ENCODE measurements at places on chromosomes 16 and 17. TPM values are rescaled to one million over a fixed set of nuclear protein-coding genes. Genes with fewer than 3 reads are reported as not detected.

GRCh38 chr17:75454193-75454592 is 2.2 kb upstream of the TMEM94 start:
- peaks cover 20% of the 10 kb centered on the region for H3K4me1 ChIP-seq
- no peak overlapping the region for H3K4me3 ChIP-seq
- no peak for DNase-seq
- no peaks in the 10 kb centered on the region for H3K27me3 ChIP-seq

DNA sequence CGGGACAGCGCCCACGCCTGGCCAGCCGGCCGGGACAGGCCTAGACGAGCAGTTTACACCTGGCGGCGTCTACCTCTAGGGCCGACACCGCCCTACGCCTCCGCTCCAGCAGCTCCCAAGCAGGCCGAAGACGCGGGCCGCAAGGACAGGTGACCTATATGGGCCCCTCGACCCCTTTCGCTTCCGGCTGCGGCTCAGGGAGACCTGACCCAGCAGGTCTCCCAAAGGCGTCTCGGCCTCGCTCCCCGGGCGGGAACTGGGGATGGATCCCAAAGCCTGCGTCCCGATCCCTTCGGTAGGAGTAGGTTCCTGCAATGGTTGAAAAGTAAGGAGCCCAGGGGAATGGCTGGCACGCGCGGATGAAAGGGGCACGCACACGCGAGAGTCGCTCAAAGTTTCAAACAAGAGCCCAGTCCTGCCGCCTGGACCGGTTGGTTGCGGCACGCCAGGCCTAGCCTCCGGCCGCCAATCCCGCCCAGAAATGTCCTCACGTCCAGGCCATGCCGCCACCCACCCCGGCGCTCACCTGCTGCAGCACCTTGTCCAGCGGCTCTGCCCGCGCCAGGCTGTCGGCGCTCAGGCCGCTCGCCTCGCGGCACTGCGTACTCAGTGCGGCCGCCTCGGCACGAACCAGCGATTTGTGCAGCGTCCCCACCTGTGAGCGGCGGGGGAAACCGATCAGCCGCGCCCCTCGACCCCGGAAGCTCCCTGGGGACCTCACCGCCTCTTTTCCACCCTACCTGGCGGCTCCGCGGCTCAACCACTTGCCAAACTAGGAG is 630 bp downstream of the ESRP2 start:
- H3K27me3 ChIP-seq, result no peaks in the 10 kb centered on the region
- DNase-seq, result no peak
- no peak overlapping the region for H3K27ac ChIP-seq
- peaks cover 20% of the 10 kb centered on the region for H3K4me1 ChIP-seq

DNA sequence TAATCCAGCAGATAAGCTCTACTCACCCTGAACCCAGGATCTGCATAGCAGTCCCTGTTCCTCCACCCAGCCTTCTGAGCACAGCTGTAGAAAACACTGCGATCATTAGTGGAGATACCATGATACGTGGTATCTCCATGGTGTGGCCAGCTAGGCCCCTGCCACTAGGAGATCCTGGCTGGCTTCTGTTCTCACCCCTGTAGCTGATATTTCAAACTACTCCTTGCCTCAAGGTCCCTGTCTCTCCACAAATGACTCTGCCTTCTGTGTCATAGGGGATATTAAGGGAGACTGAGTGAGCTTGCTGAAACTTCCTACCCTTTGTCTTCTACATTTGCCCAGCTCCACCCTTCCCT is 44.3 kb downstream of the ERN1 start:
- no peak for DNase-seq
- no peak overlapping the region for H3K27ac ChIP-seq
- H3K36me3 ChIP-seq, result peaks cover 2% of the 10 kb centered on the region

DNA sequence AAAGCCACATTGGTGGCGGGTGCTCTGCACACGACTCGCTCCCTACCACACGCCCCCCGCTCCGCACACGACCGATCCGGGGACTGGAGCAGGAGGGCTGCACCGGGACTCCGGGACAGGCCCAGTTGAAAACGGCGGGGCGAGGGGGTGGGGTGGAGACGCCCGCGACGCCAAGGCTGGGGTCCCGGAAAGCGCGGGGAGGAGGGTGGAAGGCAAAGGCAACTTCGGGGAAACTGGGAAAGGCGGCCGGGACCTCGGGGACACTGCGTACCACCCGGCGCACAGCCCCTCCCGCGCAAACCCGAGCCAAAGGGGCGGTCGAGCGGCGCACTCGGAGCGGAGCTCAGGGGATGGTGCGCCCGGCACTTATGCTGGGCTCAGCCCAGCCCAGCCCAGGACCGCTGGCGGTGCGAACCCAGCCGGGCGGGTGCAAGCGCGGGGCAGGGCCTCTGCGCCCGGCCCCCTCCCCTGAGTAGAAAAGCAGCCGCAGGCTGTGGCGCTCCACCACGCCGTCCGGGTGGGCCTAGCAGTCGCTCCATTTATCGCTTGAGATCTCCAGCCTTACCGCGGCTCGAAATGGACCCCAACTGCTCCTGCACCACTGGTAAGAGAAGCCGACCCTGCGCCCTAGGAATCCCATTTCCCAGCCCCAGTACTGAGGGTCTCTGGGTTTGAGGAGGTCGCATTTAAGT is at the start of gene MT1M:
MT1M (plus strand) TSS at position 504 of the 692 bp plus-strand sequence; CDS start at position 577, 73 bp downstream.
- peaks cover 30% of the 10 kb centered on the region for H3K4me1 ChIP-seq
- peak within 1 kb of the TSS; percentile 79 for H3K4me3 ChIP-seq

The KRTAP3-1 gene
- not detected for total RNA-seq

The TNFRSF17 gene
- total RNA-seq, result not detected

DNA sequence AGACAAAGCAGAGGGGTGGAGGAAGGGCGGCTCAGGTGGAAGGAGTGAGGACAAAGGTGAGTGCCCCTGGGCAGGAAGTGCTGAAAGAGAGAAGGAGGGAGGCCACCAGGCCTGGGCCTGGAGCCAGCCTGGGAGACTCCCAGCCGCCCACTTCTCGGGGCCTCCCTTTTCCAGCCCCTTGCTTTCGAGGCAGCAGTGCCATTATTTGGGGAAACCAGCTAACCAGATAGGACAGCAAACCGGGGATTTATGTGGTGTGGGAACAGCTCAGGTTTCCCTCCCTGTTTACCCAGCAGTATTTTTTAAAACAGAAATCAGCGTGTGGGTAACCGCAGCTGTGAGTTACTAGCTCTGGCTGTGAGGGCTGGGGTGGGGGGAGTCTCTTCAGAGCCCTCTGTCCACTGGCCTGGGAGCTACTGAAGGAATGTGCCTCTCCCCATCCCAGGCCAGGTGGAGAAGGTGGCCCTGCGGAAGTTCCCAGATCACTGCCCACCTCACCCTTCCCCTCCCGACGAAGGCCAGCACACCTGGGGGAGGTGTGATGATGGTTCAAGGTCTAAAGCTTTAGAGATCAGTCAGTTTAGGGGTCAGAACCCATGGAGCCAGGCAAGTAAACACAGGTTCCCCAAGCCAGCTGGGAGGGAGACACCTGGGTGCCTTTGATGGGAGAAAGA is 8.4 kb upstream of the MEOX1 start:
- no peaks in the 10 kb centered on the region for H3K36me3 ChIP-seq
- no peak for DNase-seq
- H3K4me3 ChIP-seq, result no peak overlapping the region
- peaks cover 5% of the 10 kb centered on the region for H3K27me3 ChIP-seq

GRCh38 chr17:17906418-17907215 is 65.6 kb downstream of the TOM1L2 start:
- peaks cover 42% of the 10 kb centered on the region for H3K4me1 ChIP-seq
- no peak overlapping the region for H3K4me3 ChIP-seq
- H3K36me3 ChIP-seq, result peaks cover 21% of the 10 kb centered on the region
- H3K27ac ChIP-seq, result peak overlapping the region; percentile 48

GRCh38 chr17:57669671-57670529 is 75.2 kb downstream of the CCDC182 start:
- peak; percentile 46 for DNase-seq
- H3K27me3 ChIP-seq, result no peaks in the 10 kb centered on the region
- H3K4me3 ChIP-seq, result no peak overlapping the region
- peaks cover 9% of the 10 kb centered on the region for H3K4me1 ChIP-seq

GRCh38 chr17:76550712-76551615 is 11.1 kb downstream of the PRCD start:
- H3K36me3 ChIP-seq, result peaks cover 3% of the 10 kb centered on the region
- no peak overlapping the region for H3K4me3 ChIP-seq
- H3K27ac ChIP-seq, result peak overlapping the region; percentile 70
- no peak for DNase-seq
- peaks cover 8% of the 10 kb centered on the region for H3K4me1 ChIP-seq
- H3K27me3 ChIP-seq, result no peaks in the 10 kb centered on the region

DNA sequence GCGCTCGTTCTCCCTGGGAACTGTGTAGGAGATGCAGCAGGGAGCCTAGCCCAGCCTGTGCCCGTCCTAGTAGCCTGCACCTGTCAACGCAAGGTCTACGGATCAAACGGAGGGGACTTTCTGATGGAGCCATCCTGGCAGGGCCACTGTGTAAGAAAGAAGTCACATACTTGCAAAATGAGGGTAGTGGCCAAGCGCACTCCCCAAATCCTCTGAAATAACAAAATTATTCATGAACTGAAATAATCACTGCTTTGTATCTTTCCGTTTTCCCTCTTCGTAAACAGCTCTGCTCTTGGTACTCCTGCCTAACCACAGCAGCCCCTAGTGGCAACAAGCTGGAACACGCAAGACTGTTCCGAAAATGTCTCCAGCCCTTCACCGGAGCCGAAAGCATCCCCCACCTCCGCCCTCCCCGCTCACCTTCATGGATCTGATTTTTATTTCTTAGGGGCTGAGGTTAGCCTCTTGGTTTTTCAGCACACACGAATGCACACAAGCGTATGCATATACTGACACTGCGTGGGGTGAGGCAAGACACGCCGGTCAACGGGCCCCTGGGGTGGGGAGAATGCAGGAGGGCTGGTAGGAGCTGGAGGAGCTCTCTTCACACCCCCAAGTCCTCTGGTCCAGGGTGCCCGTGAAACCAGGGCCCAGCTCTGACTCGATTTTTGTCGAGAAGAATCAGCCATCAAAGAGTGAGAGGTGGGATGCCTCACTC is 100.8 kb downstream of the ABCC12 start:
- peaks cover 6% of the 10 kb centered on the region for H3K27me3 ChIP-seq
- peaks cover 27% of the 10 kb centered on the region for H3K4me1 ChIP-seq
- H3K27ac ChIP-seq, result no peak overlapping the region
- H3K4me3 ChIP-seq, result peak overlapping the region; percentile 29

- no peak overlapping the region for H3K27ac ChIP-seq
- peaks cover 25% of the 10 kb centered on the region for H3K4me1 ChIP-seq
- DNase-seq, result no peak
Observed at GRCh38 chr17:82589851-82590180, 58.4 kb downstream of the WDR45B start.

GRCh38 chr16:89700649-89701424 is 668 bp downstream of the SPATA2L start:
- peak overlapping the region; percentile 71 for H3K27ac ChIP-seq
- H3K4me3 ChIP-seq, result peak overlapping the region; percentile 76
- no peaks in the 10 kb centered on the region for H3K27me3 ChIP-seq
- peaks cover 10% of the 10 kb centered on the region for H3K4me1 ChIP-seq
- DNase-seq, result no peak

GRCh38 chr17:8300627-8301242 is 5.5 kb upstream of the SLC25A35 start:
- no peak overlapping the region for H3K4me3 ChIP-seq
- no peak for DNase-seq
- no peaks in the 10 kb centered on the region for H3K36me3 ChIP-seq
- H3K27ac ChIP-seq, result no peak overlapping the region

- H3K36me3 ChIP-seq, result no peaks in the 10 kb centered on the region
- no peak overlapping the region for H3K4me3 ChIP-seq
- DNase-seq, result no peak
- H3K27me3 ChIP-seq, result peaks cover 7% of the 10 kb centered on the region
Observed at GRCh38 chr17:10750210-10750609, 20.4 kb upstream of the TMEM220 start.

- no peaks in the 10 kb centered on the region for H3K36me3 ChIP-seq
- H3K4me1 ChIP-seq, result no peaks in the 10 kb centered on the region
- no peaks in the 10 kb centered on the region for H3K27me3 ChIP-seq
- H3K27ac ChIP-seq, result no peak overlapping the region
- H3K4me3 ChIP-seq, result no peak overlapping the region
Observed at GRCh38 chr17:22233382-22233781, 541.1 kb downstream of the KCNJ18 start.

GRCh38 chr17:51251010-51251409 is 8.8 kb downstream of the MBTD1 start:
- DNase-seq, result no peak
- no peak overlapping the region for H3K4me3 ChIP-seq
- peaks cover 19% of the 10 kb centered on the region for H3K4me1 ChIP-seq
- peaks cover 32% of the 10 kb centered on the region for H3K36me3 ChIP-seq
- peak overlapping the region; percentile 24 for H3K27ac ChIP-seq
- no peaks in the 10 kb centered on the region for H3K27me3 ChIP-seq

GRCh38 chr16:55642611-55643010 is 13.2 kb upstream of the SLC6A2 start:
- H3K27ac ChIP-seq, result no peak overlapping the region
- H3K27me3 ChIP-seq, result peaks cover 23% of the 10 kb centered on the region
- no peaks in the 10 kb centered on the region for H3K4me1 ChIP-seq
- H3K36me3 ChIP-seq, result no peaks in the 10 kb centered on the region
- no peak for DNase-seq
- H3K4me3 ChIP-seq, result no peak overlapping the region

The FAM234A gene
- total RNA-seq, result 171 TPM

GRCh38 chr16:54932737-54933254 is 2.1 kb downstream of the IRX5 start:
- peaks cover 18% of the 10 kb centered on the region for H3K36me3 ChIP-seq
- peaks cover 50% of the 10 kb centered on the region for H3K27me3 ChIP-seq
- peak overlapping the region; percentile 72 for H3K27ac ChIP-seq
- peak; percentile 80 for DNase-seq
- H3K4me3 ChIP-seq, result peak overlapping the region; percentile 81
- peaks cover 41% of the 10 kb centered on the region for H3K4me1 ChIP-seq

DNA sequence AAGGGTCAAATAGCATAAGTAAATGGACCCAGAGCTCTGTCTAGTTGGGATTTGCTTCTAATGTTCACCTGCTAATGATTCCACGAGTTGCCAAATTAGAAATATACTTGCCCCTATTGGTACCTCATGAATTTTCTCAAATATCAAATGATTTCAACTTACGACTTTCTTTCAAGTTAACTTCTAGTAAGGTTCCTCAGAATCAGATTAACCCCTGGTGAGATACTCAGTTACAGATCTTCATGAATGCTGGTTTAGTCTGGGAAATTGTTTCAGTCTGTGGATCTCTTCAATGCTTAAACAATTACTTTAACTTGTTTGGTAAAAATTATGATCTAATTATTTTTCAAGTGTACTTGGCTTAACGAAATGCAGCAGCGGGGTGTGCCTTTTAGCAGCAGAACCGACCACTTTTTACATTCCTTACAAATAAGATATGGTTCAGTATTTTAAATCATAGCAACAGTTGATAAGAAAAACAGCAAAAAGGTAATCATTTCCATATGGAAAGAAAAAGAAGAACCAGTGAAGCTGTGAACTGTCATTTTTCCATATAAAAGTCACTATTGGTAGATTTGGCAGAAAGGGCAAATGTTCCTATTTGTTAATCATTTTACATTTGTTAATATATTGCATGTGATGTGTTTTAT is 34.5 kb downstream of the TUBD1 start:
- H3K27ac ChIP-seq, result peak overlapping the region; percentile 83
- no peak overlapping the region for H3K4me3 ChIP-seq
- DNase-seq, result no peak
- H3K36me3 ChIP-seq, result peaks cover 3% of the 10 kb centered on the region
- H3K27me3 ChIP-seq, result no peaks in the 10 kb centered on the region
- peaks cover 59% of the 10 kb centered on the region for H3K4me1 ChIP-seq

The RHBDL3 gene
- total RNA-seq, result 0.11 TPM

The KRTAP1-1 gene
- total RNA-seq, result not detected

- DNase-seq, result no peak
- H3K27me3 ChIP-seq, result peaks cover 4% of the 10 kb centered on the region
- H3K4me3 ChIP-seq, result no peak overlapping the region
- H3K4me1 ChIP-seq, result no peaks in the 10 kb centered on the region
Observed at GRCh38 chr16:20944861-20945574, 44.4 kb downstream of the LYRM1 start.

The CCL13 gene
- total RNA-seq, result not detected

- H3K4me1 ChIP-seq, result peaks cover 9% of the 10 kb centered on the region
- DNase-seq, result no peak
- no peak overlapping the region for H3K4me3 ChIP-seq
- H3K27ac ChIP-seq, result peak overlapping the region; percentile 13
Observed at GRCh38 chr16:67883872-67884261, 818 bp upstream of the NRN1L start.

The ST3GAL2 gene
- 67.6 TPM for total RNA-seq

Data from osteocyte (in vitro differentiated cells).